ENCODE measurements at places on chromosomes 1 and 21.

GRCh38 chr1:212141404-212141803 is 105.9 kb downstream of the DTL start:
- DNase-seq: no peak

- DNase-seq: no peak
These were observed 177.9 kb downstream of the PGBD5 start for GRCh38 chr1:230248016-230248888.

DNA sequence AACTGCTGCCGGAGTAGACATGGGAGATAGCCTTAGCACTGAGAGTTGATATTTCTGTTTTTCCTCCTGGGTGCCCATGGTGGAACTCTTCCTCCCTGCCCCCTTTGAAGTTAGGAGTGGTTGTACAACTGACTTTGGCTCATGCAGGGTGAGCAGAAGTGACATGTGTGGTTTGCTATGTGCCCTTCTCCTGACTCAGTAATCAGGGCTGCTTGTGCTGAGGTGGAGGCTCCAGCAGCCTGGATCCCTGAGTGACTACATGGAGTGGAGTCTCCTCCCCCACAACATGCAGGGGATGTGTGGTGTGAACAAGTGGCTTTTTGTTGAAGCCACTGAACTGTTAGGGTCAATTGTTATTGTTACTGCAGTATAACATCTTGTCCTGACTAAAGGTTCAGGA is 261.6 kb downstream of the CAMTA1 start:
- DNase-seq: no peak

- no peak for DNase-seq
These were observed 60.1 kb upstream of the CYP2J2 start for GRCh38 chr1:59986516-59987310.

- no peak for DNase-seq
These were observed 137.5 kb downstream of the CENPF start for GRCh38 chr1:214740471-214740870.

DNA sequence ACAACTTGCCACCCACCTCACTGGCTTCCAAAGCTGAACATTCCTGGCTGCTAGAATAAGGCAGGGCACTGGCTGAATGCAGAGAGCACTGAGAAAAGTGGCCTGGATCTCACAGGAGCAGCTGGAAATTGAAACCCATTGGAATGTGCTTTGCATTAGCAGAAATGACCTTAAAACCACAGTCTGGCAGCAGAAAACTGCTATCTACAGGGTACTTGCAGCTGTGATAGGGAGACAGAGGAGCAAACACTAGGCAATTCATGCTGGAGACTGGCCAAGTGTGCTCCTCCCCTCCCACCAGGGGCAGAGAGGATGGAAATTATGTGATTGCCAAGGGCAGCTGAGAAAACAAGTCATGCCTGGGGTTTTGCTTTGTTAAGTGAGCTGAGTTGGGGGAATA is 47.2 kb downstream of the HSD3B1 start:
- peak; percentile 17 for DNase-seq

DNA sequence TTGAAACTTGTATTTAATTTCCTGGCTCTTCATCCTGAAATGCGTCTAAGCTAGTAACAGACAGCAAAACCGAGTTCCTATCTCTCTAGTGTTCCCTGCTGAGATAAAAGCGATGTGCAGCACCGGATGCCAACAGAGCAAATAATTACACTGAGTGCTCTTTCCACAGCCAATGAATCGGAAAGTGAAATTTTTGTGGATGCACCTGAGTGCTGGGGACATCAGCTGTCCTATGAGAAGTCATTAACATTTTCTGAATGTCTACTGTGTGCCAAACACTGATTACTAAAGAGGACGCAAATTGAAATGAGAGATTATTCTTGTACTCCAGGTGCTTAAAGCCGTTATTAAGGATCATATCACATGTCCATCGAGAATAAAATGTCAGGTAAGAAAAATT is 278.0 kb downstream of the RGS7 start:
- DNase-seq: no peak

DNA sequence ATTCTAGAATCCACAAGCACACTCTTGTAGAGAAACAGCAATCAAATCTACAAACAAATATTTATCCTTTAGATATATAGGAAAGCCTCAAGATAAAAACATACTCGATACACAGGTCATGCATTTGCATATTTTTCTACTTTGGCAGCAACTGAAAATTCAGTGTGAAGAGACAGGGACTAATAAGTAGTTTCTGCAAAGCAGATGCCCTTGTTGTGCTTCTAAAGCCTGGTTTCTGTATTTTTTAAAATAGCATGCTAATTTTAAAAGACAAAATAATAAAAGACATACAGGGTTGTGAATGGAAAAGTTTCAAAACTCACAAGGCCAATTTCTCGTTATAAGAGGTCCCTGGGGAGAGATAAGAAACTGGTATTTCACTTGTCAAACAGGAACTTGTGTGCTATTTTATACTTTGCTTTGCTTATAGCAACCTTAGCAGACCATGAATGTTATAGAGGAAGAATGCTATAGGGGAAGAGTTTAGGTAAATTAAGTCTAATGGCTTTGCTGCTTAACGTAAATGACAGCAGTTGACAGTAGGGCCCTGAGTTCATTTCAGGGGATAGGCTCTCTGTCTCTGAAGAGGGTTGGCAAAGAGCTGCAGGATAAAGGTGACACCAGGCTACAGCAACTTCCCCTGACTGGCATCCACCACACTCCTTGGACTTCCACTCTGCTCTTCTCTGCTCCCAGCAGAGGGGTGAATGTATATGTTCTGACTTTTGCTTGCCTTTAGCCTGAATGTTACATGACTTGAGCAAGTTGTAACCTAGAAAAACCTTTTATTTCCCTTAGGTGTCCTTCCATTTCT is 9.4 kb upstream of the RGS13 start:
- no peak for DNase-seq

DNA sequence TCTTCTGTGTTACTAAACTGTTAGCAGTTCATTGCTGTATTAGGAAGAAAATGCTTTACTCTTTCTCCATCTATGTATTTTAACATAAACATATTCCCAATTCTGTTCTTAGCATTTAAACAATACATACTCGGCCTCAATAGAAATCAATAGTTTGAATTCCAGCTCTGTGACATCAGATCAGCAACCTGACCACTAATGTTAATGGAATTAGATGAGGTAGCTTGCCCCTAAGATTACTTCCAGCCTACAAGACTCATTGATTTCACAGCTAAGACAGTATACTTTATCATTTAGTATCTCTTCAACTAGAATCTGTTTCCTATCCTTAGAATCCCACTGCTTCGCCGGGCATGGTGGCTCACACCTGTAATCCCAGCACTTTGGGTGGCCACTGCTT is 38.9 kb downstream of the EPRS1 start:
- DNase-seq: no peak

DNA sequence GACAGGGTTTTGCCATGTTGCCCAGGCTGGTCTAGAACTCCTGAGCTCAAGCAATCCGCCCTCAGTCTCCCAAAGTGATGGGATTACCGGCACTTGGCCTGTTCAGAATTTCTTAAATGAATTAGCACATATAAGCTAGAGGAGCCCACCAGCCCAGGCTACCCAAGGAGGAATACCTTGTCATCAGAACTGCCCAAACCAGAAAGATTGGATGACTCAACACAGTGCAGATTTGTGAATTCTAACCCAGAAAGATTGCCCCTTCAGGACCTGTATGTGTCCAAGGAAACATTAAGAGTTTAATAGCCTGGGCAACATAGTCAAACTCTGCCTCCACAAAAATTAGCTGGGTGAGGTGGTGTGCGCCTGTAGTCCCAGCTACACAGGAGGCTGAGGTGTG is 14.0 kb upstream of the LIN9 start:
- DNase-seq: no peak

- no peak for DNase-seq
These were observed 18.4 kb downstream of the DYNLT5 start for GRCh38 chr1:66770694-66771093.

GRCh38 chr1:67586596-67586995 is 98.4 kb upstream of the GADD45A start:
- peak; percentile 68 for DNase-seq

DNA sequence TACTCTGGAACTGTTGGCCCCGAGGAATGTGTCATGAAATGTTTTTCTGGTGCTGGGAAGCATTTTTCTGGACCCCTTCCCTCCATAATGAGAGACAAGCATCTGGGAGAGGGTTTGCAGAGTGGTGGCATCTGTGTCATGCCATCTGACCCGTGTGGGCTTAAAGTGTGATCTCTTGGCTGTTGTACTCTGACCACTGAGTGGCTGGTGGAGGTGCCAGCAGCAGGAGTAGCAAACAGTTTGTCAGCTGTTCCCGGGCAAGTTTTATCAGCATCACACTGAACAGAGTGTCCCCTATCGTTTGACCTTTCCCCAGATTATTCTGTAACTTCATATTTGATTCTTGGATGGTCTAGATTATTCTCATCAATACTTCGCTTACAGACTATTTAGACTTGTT is 150.1 kb downstream of the HHAT start:
- no peak for DNase-seq

DNA sequence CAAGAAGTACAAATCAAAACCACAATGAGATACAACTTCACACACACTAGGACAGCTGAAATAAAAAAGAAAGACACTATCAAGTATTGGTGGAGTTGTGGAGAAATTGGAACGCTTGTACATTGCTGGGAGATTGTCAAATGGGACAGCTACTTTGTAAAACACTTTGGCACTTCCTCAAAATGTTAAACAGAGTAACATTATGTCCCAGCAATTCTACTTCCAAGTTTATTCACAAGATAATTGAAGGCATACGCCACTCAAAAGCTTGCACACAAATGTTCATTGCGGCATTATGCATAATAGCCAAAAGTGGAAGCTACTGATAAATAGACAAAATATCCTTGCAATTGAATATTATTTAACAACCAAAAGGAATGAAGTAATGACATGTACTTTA is 199.9 kb upstream of the KCNK2 start:
- no peak for DNase-seq

DNA sequence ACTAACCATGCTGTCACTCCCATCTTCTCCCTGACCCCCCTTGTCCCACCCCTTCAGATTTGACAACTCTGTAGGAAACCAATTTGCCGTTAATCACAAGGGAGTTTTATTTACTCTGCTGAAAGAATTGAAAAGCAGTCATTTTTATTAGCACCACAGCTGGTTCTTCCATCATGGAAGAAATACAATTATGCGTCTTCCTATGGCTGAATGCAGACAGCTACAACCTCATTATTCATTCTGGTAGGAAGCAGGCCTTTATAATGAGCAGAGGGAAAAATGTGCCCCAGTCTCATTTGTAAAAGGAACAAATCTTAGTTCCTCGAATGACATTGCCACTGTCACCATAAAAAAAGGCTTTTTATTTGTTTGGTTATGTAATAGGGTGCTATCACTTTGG is 35.2 kb downstream of the JUN start:
- DNase-seq: no peak

GRCh38 chr1:4328402-4329071 is 325.9 kb upstream of the AJAP1 start:
- no peak for DNase-seq

DNA sequence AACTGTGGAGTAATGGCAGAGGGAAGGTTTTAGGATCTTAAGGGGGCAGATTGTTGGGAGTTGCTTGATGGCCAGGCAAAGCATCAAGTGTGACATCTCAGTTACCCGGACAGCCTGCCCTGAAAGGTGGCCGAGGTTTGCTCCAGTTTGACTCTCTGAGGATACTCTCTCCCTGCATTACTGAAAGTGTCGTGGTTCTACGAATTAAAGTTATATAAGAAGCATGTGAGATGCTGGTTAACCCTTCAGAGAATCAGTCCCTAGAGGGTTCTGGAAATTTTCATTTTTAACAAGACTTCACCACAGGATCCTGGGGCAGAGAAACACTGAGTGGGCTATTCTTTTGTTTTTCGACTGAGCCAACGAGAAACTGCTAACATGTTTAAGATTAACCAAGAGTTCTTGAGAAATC is 689 bp upstream of the ZNF644 start:
- DNase-seq: no peak

DNA sequence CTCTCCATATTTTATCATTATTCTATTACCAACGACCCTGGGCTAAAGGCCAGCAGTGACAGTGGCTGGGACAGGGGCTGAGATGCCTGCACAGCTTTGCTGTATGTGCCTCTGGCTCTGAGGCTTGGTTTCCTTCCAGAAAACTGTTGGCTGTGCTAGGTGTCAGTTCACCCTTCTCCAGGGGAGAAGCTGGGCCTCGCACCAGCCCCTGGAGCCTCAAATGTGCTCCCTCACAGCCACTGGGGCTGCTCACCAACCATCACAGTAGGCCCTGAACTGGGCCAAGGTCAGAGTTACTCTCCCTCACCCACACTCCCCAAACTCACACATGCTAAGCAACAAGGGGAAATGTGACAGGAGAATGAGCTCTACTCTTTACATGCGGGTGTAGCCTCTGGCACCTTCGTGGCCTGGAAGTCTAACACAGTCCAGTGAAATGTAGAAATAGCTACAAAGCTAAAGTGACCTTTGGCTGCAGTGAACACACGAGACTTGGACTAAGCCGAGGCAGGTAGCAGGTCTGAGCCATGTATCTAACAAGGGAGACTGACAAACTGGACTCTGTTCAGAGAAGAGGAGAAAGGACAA is 4.7 kb upstream of the CD160 start:
- DNase-seq: no peak

GRCh38 chr1:43836267-43836951 is 97.2 kb upstream of the ARTN start:
- DNase-seq: no peak

GRCh38 chr21:45463871-45464270 is 58.9 kb downstream of the COL18A1 start:
- DNase-seq: no peak

DNA sequence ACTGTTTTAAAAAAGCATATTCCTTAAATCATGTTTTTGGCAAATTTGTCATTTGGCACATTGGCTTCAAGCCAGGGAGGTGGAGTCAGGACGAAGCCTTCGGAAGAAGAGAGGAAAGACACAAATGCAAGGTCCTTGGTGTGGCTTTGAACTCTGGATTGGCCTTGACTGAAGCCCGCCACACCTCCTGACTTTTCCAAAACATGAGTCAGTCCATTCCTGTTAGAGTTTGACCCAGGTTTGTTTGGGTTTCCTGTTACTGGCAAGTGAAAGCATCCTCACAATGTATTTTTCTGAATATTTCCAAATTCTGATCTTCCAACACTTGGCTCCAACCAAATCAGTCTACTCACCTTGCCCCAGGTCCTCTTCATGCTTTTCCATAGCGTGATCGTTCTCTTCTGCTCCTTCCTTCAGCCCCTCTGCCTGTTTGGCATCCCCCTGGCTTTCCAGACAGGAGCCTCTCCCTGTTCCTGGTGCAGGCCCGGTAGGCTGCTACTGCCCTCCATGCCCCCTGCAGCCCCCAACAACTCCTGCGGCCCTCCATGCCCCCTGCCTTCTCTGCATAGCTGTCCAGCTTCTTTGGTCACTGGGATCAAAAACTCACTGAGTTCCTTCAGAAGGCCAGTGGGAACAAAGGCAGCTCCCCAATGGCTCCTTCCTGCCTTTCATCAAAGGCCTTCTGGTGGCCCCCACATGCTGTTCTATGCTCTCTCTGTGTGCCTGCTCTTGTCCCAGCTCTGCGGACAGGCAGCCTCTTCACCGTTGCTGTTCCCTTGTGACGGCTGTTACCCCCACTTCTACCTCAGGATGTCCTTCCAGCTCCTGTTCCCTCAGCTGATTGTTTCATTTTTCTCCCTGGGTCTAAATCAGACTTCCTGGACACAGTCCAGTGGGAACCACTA is 30.4 kb upstream of the SLC30A1 start:
- no peak for DNase-seq
